Endothelial cell of umbilical vein (primary cell): ENCODE measurements at places on chromosomes 6 and 20.

- DNase-seq: no peak
Measured at GRCh38 chr6:20334962-20335361, 66.7 kb upstream of the E2F3 start.

DNA sequence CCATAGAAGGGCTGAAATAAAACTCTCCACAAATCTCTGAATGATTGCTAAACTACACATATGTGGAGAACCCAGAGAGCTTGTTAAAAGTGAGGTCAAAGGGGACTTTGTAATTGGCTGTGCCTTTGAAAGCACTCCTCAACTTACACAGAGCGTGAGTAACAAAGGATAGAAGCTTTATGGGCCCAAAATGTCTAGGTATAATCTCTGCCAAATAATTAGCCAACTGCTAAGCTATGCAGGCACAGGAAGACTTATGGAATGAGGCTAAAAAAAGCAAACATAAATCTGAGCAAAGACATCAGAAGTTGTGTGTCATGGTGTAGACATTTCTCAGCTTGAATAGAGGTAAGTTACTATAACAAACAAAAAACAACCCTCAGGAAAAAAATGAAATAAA, 23.3 kb upstream of the UST start:
- DNase-seq: no peak

GRCh38 chr20:32962053-32962452, 42.2 kb downstream of the SUN5 start:
- no peak for DNase-seq

DNA sequence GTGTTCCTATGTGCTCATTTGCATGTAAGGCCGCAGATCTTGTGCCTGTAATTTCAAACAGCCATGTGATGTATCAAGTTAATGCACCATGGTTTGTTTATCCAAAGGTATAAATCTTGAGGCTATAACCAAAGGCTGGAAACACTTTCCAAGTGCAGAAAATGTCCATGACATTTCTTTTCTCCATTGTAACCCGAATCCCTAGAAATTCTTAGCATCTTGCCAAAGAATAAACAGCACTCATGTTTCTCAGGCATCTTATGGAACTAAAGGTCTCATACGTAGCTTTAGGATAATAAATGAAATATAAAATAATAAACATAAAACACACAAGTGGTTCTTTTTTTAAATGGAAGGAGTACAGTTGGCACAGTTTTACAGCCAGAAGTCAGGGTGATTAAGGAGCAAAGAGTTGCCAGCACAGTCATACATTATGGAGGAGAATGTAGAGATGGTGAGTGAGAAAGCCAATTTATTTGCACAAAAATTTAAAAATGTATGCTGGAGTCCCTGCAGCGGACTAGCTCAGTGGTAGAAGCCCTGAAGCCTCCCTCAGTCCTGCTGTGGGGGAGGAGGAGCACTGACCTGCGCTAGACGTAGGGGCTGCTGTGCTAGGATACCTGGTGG, 18.0 kb downstream of the CDH26 start:
- DNase-seq: no peak

GRCh38 chr6:4879741-4880275, 103.6 kb downstream of the CDYL start:
- no peak for DNase-seq

DNA sequence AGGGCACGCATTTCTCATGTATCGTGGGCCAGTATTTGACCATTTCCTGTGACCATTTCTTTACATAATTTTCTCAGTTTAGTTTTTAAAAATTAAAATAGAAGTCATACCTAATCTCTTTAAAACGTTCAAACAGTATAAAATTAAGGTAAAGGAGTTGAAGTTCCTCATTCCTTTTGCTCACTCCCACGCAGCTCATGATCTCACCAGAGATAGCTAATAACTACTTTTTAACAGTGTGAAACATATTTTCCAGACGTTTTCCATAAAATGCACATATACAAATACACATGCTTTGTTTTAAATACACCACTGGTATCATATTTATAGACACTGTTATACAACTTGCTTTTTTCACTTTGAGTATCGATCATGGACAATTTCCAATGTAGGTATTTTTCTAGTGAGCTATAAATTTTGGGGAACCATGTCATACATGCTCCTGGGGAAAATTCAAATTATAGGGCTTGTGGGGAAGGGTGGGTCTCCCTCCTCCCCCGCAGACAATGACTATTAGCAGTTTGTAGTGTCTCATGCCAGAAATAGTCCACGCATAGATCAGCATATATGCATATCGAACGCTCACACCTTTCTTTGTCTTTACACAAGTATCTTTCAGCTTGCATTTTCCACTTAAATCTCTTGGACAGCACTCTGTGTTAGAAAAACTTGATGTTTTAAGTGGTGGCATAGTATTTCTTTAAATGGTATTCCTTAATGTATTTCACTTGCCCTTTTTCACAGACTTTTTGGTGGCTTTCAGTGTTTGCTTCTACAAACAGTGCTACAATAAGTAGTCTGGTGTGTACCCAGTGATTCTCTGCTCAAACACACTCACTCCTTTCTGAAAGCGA, 145.5 kb upstream of the ZNF217 start:
- no peak for DNase-seq

DNA sequence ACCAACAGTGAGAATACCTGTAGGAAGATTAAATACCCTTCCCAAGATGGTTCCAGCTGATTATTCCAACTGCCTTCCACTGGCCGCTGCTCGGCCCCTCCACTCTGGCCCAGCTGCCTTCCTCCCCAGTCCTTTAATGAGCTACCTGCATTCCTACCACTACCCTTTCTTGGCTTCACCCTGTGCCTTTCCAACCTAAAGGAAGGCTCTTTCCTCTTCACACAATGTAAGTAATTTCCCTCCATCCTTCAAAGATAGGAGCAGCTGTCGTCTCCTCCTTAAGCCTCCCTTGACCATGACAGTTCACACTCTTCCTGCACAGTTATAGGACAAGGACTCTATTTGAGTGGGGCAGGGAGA, 16.2 kb upstream of the SNX9 start:
- DNase-seq: no peak

DNA sequence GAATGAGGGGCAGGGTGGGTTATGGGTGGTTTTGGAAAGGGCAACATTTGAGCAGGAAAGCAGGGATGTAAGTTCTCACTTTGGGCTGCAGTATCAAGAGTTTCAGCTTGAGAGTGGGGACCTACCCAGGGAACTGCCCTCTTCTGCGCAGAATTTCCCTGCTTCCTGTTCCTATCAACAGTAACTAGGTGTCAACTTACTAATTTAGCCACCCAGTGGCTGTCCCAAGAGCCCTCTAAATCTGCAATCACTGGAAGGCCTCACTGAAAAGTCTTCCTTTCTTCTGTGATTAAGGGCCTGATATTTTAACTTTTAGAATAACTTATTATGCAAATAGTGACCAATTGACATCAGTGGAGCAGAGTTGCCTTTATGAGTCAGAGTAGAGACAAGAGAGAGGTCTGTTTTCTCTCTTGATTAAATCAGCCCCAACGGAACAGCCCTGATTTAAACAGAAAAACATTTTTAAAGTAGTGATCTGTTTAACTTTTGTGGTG, 118.2 kb upstream of the RIPOR2 start:
- DNase-seq: peak; percentile 27

- DNase-seq: no peak
Measured at GRCh38 chr6:143863771-143864170, 503 bp upstream of the ZC2HC1B start.

- no peak for DNase-seq
Measured at GRCh38 chr6:8315154-8315553, 120.2 kb downstream of the SLC35B3 start.
